CD4-positive, alpha-beta T cell treated with Interleukin-6 for 4 hours (primary cell): ENCODE measurements at places on chromosomes 6 and 20.

- no peak for DNase-seq
These were observed 469.0 kb downstream of the CDC5L start for GRCh38 chr6:44856479-44856878.

DNA sequence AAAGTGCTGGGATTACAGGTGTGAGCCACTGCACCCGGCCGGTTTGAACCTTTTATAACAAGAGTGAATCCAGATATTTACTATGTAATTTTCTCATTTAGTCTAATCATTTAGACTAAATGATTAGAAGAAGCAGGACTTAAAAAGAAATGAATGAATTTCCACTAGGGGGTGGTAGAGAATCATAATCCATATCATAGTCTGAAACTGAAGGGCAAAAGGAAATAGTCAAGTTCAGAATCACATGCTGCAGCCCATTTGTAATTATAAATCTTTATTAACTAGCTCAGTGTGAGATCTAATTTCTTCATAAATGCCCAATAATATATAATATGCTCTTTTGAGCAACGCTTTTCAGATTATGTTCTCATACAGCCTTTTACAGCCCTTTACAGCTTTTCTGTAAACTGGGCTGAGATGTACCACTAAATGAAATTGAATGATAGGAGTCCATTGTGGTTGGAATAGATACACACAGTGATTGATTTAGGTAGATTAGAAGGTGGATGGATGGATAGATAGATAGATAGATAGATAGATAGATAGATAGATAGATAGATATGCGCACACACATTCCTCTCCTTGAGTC, 31.8 kb downstream of the PSMB9 start:
- no peak for DNase-seq

GRCh38 chr6:73372516-73372915, 2.8 kb upstream of the OOEP start:
- no peak for DNase-seq

- DNase-seq: no peak
These were observed 38.6 kb upstream of the KIF16B start for GRCh38 chr20:16611817-16612216.

- no peak for DNase-seq
These were observed 33.2 kb downstream of the SCGN start for GRCh38 chr6:25685251-25685650.

GRCh38 chr6:44111434-44112417, 15.5 kb downstream of the MRPL14 start:
- no peak for DNase-seq

GRCh38 chr6:156280065-156280464, 497.1 kb upstream of the ARID1B start:
- DNase-seq: no peak

GRCh38 chr6:11688425-11688709, 90.2 kb downstream of the ADTRP start:
- no peak for DNase-seq
